ENCODE measurements at places on chromosomes 5 and 9.

GRCh38 chr9:83583151-83584014 is 39.6 kb upstream of the IDNK start:
- DNase-seq: peak; percentile 66

DNA sequence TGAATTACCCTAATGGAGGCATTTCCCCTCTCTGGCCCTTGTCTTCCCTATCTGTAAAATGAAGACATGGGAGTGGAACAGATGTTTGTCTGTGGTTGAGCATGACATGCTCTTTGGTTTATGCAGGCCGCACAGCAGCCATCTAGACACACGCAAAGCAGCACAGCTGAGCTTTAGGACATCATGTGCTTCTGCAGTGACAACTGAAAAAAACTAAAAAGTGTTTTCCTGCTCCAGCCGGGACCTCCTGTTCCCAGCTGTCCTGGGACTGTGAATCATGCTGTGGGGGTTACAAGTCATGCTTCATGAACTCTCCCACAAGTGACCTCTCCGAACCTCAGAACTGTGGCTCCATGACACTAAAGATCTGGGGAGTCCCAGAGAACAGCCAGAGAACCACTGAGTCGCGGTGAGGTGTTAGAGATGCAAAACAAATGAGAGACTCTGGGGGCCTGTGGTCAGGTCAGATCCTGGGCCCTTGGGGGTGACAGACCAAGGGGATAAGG is 1.7 kb downstream of the SMIM3 start:
- no peak for DNase-seq

GRCh38 chr9:16726718-16727451 is 143.6 kb downstream of the BNC2 start:
- DNase-seq: no peak

DNA sequence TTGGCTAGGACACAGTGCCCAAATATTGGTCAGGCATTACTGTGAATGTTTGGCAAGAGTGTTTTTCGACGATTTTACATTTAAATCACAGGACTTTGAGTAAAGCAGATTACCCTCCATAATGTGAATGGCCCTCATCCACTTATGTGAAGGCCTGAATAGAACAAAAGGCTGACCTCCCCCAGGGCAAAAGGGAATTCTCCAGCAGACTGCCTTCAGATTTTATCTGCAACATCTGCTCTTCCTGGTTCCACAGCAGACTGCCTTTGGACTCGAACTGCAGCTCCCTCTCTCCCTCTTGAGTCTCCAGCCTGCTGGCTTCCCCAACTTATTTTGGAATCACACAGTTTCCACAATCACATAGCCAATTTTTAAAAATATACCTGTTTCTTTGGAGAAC is 7.1 kb upstream of the TMEM215 start:
- no peak for DNase-seq

DNA sequence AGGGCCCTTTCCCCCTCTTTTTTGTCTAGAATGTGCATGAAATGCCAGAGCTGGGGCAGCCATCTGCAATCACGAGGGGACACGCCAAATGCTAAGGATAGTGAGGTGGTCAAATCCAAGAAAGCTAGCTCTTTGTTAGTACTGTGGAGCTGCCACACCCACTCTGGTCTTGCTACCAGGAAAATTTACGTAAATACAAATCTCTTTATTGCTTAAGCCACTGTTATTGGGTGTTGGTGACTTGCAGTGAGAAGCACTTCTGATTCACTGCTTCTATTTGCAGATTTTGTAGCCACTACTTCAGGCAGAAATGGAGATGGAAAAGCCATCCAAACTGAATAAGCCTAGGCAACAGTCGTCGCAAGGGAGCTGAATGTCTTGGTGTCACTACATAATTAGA is 25.6 kb upstream of the SUSD1 start:
- no peak for DNase-seq

DNA sequence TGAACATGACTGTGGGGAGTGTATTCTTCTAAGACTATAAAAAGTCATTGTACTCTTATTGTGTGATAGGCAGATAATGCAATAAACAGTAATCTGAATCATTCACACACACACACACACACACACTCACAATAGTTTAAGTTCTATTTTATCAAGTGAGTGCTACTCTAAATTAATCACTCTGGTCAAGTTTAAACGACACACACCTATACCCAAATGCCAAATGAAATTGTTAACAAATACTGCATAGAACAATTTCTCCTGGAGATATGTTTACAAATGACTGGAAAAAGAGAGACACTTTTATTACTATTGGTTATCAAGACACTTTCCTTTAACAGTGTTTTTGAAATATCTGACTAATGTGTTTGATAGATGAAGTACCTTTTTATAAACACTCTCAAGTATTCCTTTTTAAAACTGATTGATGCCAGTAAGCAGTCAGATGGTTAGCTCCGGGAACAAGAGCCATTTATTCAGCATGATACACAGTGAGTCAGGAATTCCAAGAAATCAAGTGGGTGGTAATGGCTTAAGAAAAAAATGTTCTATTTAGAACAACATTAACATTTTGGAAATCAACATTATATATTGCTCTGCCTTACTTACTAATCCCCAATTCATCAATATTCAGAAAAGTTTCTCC is 521.6 kb upstream of the ST8SIA4 start:
- DNase-seq: no peak

- peak; percentile 57 for DNase-seq
Observed at GRCh38 chr9:93183663-93184431, at the start of gene WNK2. TSS of gene WNK2 (plus strand) at chr9:93184139. CDS start at chr9:93184930, 791 bp downstream.

DNA sequence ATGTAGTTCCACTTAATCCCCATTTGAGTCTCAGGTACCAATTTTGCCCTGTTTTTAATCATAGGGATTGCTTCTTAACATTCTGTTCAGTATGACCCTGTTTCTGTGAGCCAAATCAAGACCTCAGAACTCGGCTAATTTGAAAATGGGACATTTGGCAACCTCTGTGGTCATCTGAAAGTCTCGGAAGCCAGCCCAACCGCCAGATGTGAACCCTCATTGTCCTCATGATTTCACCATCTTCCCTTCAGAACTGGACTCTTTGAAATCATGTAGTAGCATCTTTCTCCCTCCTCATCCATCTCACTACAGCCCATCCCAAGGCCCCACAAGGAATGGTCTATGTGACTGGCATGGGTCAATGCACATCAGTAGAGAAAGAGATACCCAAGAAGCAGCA is 88.9 kb downstream of the S1PR3 start:
- DNase-seq: no peak

DNA sequence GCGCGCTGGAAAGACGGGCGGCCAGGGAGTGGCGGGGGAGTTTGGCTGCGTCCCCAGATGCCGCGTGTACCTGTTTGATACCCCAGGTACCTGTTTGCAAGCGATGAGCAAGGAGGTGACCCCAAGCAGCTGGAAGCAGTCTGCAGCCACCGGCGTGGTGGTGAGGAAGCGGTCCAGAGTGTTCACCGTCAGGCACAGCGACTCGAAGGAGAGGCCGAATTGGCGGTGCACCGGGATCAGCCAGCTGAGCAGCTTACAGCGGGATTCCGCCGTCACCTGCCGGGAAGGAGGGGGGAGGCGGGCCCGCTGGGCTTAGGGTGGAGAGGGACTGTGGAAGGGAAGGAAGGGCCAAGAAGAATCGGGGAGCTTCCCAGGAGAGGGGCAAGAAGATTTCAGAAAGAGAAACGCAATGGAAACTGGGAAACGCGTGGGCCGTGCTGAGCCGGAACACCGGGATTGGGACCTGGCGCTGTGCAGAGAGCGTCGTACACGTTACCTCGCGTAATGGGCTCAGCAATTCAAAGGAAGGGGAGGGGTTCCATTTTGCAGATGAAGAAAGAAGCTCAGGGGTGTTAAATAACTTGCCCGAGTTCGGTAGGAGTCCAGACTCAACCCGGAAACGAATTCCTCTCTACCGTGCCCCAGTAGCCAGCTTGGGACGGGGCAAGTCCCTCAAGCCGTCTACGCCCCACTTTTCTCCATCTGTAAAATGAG is 980 bp downstream of the CCNO start:
- DNase-seq: peak; percentile 75

- DNase-seq: peak; percentile 45
Observed at GRCh38 chr5:72015103-72015548, 92.1 kb upstream of the MAP1B start.

- no peak for DNase-seq
Observed at GRCh38 chr9:133344979-133345378, 3.0 kb downstream of the MED22 start.

- DNase-seq: no peak
Observed at GRCh38 chr5:178376921-178377582, 144.4 kb upstream of the PHYKPL start.

DNA sequence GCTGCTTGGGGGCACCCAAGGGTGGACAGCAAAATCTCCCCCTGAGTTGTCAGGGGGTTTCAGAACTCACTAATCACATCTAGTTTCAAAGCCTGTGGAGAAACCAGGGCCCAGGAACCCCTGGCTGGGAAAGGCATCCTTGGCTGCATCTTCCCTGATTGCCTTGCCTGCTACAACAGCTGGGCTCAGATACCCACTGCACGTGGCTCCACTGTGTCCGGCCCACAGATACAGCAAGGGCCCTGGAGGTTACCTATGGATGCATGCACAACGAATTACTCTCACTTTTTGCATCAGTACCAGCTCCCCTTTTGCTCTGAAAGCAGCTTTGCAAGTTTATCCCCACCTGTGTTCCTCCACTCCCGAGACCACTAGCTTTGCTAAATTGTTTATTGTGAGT is 55.0 kb downstream of the ATP10B start:
- DNase-seq: no peak

GRCh38 chr5:176822041-176822792 is 11.9 kb downstream of the UNC5A start:
- peak; percentile 67 for DNase-seq

DNA sequence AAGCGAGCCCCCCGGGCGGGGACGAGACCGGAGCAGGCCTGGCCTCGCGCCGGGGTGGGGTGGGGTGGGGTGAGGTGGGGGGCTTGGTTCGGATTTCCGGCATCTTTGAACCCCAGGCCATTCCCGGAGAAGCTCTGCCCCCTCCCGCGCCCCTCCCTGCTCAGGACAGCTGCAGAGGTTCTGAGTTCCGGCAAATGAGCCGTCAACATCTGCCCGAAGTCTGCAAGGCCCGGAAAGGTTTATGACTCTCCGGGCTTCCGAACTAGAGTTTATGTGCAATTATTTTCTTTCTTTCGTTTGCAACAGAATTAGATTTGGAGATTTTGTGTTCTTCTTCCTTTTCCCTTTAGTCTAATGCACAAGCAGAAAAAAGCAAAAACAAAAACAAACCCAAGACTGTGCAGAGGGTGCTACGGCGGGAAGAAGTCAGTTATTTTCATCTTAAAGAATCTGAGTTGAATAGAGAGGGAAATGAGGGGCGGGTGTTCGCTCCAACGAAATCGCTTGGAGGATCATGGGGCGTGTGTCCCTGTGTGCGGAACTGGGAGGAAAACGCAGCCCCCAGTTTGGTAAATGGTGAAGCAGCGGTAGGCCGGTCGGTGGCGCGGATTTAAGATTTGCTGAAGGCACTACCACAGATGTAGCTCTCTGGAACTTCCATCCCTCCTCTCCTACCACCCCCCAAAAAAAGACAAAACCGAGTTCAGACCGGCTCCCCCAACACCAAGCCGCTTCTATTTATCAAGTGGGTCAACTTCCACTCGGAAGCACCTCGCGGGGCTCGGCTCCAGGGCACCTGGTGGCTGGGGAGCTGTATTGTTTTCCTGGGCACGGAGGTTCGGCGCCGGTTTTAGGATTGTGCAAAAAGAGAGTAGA is 4.8 kb downstream of the LHX2 start:
- DNase-seq: no peak

GRCh38 chr5:81427566-81427965 is 33.6 kb upstream of the ACOT12 start:
- no peak for DNase-seq

DNA sequence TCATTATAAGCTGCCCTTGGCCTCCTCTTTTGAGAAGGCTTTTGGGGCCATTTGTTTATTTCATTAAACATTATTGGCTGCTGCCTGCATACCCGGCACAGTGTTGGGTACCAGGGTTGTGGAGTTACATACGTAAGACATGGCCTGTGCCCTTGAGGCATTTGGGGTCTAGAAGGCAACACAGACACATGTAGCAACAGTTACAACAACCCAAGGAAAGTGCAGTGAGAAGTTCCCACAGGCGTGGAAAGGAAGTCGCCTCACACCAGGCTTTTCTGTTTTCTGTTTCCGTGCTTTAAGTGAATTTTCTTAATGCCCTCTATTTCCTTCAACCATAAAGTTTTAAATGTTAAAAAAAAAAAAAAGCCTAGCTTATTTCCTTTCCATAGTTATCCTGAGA is 47.4 kb downstream of the GALNT10 start:
- no peak for DNase-seq

DNA sequence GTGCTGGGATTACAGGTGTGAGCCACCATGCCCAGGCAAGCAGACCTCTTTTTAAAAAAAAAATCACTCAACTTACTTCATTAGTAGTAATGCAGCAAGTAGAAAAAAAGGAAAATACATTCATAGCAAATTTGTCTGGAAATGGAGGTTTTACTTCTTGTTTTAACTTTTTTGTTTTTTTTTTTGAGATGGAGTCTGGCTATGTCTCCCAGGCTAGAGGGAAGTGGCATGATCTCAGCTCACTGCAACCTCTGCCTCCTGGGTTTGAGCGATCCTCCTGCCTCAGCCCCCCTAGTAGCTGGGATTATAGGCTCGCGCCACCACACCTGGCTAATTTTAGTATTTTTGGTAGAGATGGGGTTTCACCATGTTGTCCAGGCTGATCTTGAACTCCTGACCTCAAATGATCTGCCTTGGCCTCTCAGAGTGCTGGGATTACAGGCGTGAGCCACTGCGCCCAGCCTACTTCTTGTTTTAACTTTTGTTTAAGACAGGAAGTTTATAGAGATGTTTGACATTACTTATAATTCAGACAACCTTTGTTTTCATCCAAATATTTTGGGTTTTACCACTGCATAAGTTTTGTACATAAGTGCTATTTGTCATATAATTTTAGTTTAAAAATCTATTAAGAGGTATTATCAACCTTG is 26.5 kb downstream of the UBE2R2 start:
- no peak for DNase-seq

DNA sequence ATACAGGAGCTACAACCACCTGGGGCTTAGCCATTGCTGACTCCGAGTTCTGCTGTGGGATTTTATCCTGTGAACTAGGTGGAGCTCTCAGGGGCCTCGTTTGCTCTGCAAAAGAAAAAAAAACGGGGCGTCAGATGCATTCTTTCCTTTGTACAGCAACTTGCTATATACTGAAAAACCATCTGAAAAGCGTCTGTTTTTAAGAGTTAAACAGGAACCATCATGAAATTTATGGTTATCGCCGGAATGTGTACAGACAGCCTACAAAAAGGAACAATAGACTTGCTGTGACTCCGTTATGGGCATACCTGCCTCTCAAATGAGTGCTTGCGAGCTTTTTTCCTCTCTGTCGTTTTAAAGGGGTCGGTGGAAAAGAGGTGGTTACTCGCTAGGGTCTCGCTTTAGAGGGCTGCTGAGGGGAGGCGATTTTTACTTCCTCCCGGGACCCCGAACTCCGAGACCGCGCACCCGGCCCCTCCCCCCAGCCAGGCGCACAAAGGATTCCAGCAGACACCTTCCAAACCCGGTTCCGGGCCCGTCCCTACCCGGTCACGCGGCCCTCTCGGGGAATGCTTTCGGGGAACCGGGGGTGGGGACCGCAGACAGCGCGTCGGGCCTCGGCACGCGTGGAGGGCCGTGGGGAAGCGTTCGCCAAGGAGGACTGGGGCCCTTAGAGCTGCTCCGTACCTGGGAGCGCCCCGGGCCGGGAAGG is 826 bp downstream of the PAIP1 start:
- peak; percentile 71 for DNase-seq

- peak; percentile 36 for DNase-seq
Observed at GRCh38 chr9:121055642-121056143, 5.6 kb upstream of the C5 start.

GRCh38 chr5:2757563-2758351 is 6.3 kb upstream of the IRX2 start:
- no peak for DNase-seq

GRCh38 chr9:92324889-92325268 is 271 bp downstream of the NOL8 start:
- DNase-seq: no peak

GRCh38 chr9:27851858-27852257 is 278.6 kb upstream of the C9orf72 start:
- DNase-seq: no peak

All from HT-29 (cell line).